ENCODE measurements at places on chromosomes 6 and 20.

DNA sequence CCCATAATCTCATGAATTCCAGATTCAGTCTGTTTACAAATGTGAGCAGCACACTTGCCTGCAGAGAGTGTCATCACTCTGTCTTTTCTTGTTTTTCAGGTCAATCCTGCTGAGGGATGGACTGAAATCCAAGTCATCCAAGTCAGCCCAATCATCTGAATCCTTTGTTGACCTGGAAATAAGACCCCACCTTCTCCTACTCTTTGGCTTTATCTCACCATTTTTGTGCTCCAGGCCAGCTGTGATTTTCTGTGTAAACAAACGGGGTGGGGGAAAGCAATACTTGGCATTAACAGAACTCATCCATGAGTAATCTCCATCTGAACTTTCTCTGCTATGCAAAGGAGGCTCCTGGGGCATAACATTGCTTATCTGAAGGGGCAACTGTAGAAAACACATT, 16.9 kb upstream of the GSTA4 start:
- no peak for DNase-seq

DNA sequence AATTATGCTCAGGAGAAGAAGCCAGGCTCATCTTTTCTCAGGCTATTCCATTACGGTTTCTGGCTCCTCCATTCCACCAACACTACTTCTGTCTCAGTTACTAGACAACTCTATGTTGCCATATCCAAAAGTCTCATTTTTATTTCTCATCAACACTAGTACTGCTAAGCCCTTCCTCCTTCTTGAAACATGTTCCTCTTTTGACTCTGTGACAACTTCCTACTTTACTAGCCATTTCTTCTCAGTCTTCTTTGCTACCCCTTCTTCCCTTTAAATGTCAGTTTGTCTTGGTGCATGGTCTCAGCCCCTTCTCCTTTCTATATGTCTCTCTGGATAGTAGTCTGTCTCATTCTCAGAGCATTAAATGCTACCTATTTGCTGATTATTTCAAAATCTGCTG, 7.1 kb upstream of the ADGRG6 start:
- no peak for DNase-seq

DNA sequence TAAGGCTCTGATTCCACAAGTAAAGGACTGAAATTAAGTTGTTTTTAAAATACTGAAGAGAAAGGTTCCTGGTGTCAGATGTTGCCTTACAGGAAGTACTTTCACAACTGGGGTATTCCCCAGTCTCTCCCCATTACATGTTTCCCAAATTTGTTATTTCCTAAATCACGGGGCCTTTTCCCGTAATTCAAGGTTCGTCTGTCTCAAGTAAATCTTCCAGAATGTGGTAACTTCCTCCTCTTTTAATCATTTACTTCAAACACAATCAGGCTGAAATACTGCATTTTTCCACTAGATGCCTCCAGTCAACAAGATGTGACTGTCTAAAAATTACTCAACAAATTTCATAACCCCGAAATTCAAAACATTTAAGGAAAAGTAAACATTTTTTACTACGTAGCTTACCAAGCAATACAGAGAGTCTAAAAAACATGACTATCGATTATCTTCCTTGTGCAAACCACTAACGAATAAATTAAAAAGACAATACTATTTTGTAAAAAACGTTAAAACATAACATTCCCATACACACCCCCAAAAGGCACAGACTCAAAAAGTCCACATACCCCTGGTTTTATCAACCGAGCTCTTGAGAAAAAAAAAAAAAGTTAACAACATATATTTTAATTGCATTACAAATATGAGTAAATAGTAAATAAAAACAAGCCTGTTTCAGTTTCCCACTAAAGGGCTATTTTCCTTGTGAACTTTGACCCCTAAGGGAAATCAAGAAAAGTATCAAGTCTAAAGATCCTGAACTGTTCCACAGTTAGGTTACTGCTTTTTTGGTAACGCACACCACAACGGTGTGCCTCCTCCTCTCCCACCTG, 1.7 kb downstream of the SOD2 start:
- no peak for DNase-seq

DNA sequence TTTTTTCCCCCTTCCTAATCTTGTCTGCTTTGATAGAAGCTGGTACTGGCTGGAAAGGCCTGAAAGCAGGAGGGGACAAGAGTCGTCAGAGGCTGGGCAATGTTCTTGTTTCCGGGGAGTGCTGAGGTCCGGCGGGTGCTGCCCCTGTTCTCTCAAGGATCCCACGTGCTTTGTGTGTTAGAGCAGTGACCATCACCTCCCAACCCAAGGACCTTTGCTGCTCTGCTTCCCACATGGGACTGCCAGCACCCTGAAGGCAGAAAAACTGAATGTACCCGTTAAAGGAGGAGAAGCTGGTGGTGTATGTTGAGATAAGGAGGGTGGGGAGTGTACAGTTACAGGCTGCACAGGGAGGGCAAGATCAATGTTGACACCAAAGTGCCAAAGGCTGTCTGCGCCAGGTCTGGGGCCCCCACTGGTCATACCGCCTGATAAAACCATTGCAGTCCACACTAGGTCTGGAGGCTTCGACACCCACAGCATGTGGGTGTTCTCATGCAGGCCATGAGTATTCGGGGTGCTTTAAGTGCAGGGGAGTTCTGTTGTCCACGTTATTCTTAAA, 15.0 kb downstream of the C20orf173 start:
- DNase-seq: no peak

- DNase-seq: no peak
These were observed 100.2 kb downstream of the PERP start for GRCh38 chr6:138007014-138007472.

DNA sequence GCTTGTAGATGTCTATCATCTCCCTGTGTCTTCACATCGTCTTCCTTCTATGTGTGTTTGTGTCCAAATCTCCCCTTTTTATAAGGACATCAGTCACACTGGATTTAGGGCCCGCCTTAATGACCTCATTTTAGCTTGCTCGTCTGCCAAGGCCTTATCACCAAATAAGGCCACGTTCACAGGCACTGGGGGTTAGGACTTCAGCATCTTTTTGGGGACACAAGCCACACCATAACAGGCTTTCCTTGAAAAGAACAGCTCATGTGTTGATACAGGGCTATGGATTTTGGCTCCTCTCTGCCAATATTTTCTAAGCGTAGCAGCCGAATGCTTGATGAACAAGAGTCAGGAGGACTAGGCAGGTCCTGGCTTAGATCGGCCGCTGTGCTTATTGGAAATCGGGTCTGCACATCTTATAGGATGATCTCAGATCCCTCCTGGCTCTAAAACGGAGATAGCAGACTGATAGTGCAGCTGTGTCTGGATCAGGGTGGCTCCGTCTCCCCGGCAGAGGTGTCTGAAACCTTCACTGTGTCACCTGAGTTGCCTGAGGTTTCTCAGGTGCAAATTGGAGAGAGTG, 16.2 kb upstream of the TMEM181 start:
- no peak for DNase-seq

DNA sequence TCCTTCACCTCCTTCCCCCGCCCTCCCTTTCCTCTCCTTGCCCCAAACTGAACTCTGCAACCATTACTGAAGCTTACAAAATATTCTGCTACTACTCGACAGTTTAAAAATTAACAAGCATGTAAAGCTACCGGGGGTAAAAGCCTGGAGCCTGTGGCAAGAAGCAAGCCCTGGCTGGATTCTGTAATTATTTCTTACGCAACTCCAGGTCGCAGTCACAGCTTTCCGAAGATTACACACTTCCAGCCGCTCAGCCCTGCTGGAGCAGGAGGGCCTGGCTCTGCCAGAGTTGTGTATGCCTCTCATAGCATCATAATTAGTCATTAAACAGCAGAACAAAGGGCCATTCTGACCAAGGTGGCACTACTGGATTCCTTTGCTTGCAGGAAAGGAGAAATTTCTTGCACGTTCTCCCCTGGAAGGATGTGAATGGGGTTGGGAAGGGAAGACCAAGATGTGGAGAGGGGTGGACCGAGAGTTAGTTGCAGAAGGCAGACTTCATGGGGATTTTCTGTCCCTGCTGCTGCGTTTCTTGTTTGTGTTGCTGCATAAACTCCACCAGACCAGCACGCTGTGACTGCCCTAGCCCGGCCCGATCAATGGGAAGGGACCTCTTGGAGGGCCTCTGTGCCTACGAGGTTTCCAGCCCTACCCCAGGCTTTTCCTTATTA, 23.6 kb downstream of the FOXQ1 start:
- no peak for DNase-seq

GRCh38 chr6:70706491-70707123, 38.9 kb downstream of the SMAP1 start:
- no peak for DNase-seq

DNA sequence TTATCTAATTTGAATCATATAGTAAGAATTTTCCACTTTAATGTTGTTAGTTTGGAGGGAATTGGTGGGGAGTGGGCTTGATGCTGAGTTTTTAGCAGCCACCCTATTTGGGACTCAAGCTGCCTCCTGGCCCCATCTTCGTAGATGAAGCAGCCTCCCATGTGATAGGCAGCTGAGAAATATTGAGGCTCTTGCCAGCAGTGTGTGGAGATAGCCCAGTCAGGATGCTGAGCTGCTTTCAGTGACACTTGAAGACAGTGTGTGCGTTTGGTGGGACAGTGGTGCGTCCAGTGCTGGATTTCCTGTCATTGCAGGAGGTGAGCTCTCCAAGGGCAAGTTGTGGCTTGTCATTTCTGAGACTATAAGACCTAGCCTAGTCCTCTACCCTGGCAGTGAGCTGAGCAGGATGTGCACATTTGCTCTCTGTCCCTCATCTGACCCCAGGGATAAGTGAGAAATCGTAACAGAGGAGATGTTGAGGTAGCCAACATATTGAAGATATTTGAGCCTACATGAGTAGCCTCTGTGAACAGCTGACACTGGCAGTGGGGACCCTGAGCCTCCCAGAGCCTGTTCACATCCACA, 47.9 kb upstream of the RNF8 start:
- no peak for DNase-seq

DNA sequence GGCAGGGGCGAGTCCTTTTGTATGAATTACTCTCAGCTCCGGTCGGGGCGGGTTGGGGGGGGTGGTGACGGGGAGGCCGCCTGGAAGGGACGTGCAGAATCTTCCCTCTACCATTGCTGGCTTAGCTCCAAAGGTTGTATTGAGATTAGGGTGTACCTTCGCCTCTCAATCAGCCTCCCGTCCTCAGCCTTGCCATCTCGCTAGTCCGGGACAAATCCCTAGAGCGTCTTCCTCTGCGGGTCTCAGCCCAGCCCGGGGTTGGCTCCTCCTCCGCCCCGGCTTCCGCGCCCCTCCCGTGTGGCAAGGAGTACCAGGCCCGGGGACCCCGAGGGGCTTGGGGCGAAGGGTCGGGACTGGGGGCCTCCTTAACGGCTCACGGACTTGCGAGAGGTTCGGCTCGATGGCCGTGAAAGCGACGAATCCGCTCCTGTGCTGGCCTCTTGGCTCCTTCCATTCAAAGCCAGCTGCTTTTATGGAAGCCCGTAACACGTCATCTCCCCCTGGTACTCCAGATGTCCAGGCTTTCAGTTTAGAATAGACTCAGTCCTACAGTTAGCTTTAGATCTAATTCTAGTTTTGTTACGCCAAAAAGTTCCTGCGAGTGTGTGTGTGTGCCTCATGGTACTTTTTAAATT, 636 bp upstream of the EEF1A1 start:
- no peak for DNase-seq

- DNase-seq: no peak
These were observed 80.7 kb downstream of the CARMIL1 start for GRCh38 chr6:25359891-25360290.

Measured in cortex of kidney (tissue), 1 donor.